ENCODE measurements at places on chromosomes 1 and 21.
A peak's percentile ranks its signal among the peaks of the same experiment; 100 is the strongest.

DNA sequence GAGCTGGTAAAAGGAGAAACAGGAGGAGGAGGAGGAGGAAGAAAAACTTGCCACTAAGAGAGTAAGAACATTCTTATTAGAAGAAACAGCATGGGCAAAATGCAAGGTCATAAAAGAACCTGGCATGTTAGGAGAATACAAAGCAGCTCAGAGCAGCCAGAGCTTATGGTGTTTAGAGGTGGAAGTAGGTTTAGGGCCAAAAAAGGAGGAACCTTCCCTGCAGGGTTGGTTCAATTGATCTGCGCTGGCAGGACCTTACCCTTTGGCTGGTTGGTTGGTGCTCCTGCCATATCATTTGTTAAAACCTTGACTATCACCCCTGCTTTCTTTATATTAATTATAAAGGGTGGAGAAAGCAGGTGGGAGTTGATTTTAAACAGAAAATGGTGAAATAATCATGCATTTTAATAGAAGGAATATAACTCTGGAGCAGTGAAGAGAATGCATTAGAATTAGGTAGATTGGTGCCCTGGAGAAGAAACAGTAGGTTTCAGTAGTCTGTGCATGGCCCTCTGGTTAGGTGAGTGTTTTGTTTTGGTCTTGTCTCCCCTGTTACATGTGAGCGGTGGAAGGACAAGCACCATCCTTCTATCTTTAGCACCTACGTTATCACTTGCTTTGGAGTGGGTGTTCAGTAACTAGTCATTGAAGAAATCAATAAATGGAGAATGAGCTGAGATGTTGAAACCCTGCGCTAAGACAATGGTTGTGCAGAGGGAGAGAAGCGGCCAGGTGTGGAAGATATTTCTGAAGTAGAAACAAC, 110.4 kb upstream of the NGF start:
- DNase-seq: no peak

DNA sequence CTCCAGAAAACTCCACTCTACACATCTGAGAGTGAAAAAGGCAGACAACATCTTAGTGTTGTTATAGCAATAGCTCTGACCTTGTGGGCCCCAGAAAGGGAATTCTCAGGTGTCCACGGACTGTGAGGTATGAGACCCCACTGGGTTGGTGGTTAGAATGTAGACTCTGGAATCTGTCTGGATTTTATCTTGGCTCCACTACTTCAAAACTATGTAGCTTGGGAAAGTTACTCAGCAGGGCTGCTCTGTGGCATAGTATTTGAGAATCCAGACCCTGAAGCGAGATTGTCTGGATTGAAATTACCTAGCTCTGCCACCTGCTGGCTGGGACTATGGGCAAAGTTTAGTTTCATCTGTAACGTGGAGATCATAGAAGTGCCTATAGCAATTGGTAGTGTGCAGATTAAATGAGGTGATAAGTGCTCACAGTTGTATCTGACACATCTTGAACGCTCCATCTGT, 25.8 kb downstream of the PRDM2 start:
- peak; percentile 23 for DNase-seq

GRCh38 chr1:89812992-89813391, 7.8 kb upstream of the LRRC8D start:
- no peak for DNase-seq

DNA sequence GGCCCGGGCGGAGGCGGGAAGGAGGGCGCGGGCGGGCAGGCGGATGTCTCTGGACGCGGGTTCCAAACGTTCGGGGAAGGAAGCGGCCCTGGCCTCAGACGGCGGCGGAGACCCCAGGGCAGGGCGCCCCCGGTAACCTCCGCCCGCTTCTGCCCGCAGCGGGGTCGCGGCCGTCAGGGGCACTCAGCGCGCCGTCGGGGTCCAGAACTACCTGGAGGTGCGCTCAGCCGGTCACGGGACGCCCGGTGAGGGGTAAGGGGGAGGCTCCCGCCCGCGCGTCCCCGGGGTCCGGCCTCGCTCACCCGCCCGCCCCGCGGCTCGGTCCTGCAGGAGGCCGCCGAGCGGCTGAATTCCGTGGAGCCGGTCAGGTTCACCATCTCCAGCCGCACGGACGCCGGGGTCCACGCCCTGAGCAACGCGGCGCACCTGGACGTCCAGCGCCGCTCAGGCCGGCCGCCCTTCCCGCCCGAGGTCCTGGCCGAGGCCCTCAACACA, 406 bp downstream of the PUSL1 start:
- DNase-seq: no peak

DNA sequence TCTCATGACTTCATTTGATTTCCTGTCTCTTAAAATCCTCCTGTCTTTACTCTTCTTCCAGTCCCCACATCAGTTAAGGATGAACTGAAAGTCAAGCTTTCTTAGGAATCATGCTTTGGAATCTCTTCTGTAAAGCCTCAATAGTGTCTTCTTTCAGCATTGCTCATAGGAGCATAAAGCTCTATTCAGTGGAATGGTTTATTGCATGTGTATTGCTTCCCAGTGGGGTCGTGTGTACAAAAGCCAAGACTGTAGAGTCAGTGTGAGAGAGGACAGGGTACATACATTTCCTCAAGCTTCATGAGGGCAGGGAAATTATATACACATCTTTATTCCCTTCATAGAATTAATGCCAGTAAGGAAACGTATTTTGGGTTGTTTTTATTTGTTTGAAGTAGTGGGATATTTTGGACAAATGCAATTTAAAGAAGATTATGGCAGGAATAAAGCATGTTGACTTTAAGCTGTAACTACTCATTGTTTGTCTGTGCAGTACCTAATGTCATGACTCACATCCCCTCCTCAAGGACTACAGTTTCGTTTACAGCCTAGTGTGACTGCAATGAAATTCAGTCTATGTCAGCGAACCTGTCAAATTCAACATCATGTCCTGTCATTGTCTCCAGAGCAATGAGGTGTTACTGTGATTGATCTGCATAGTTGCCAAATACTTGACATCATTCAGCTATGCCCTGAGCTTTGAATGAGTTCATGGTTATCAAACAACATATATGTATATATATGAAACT, 2164.2 kb downstream of the NCAM2 start:
- DNase-seq: no peak

DNA sequence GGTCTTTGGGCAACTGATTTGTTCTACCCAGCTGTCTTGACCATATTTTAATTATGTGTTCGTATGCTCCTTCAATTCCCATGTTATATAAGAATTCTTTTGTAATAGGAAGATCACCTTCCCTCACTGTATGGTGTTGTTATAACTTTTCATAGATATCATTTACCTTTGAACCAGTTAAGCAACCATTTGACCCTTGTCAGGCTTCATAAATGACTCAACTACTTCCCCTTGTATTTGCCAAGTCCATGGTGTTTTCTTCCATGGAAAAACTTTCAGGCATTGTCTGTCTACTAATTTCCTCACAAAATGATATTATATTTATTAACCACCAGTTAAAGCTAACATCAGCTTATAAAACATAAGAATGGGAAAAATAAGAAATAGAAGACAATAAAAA, 5.1 kb downstream of the BPNT1 start:
- DNase-seq: no peak

DNA sequence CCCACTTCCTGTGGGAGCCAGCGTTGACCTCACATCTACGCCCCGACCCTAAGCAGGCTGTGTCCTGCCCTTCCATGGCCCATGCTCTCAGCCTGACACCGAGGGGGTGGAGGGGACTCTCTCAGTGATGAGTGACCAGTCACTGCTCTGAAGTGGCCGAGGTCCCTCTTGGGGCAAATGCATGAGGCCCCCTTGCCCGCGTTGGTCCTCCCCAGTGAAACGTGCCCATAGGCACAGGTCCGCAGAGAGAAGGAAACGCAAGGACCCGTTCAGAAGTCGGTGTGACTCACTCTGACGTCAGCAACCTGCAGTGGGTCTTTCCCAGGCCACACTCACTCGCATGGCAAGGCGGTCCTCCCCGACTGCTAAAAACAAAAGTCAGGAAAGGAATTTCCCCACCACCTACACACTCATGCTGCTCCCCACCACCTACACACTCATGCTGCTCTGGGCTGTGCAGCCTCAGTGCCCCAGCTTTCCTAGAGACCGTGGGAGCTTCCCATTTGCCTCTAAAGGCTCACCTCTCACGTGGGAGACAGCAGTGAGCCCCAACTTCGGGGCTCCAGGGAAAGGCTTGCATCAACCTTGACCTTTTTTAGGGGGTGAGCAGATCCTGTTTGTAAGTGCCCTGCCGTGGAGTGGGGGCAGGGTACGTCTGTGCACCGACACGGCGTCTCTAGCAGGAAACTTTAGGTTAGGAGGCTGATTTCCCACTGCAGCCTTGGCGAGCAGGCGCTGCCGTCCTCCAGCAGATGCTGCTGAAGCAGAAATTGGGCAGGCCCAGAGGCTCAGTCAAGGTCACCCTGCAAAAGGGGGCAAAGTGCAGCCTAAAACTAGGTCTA, 11.4 kb downstream of the UBASH3A start:
- DNase-seq: peak; percentile 89

GRCh38 chr1:43206600-43207228, 34.6 kb downstream of the CFAP57 start:
- no peak for DNase-seq

- DNase-seq: no peak
These were observed 4.9 kb downstream of the MDM4 start for GRCh38 chr1:204520834-204521709.

Measured in stimulated activated CD4-positive, alpha-beta T cell treated with anti-CD3 and anti-CD28 coated beads, Interleukin-12 subunit alpha, Interleukin-12 subunit beta, amount 100 ng/mL, for 4 hours (primary cell).